ENCODE measurements at places on chromosomes 11 and 22. TPM values are rescaled to one million over a fixed set of nuclear protein-coding genes. Genes with fewer than 3 reads are reported as not detected.

The CCND1 gene
- total RNA-seq: 812 TPM

The APOC3 gene
- total RNA-seq: not detected

The MISFA gene
- 0.52 TPM for total RNA-seq

The TPBGL gene
- total RNA-seq: under 0.01 TPM

The SCARF2 gene
- 64.6 TPM for total RNA-seq
